Calu3 (cell line): ENCODE measurements at places on chromosomes 1 and 21. TPM values are rescaled to one million over a fixed set of nuclear protein-coding genes. Genes with fewer than 3 reads are reported as not detected.

GRCh38 chr1:31760471-31761470 is 3.4 kb downstream of the ADGRB2 start:
- DNase-seq = peak; percentile 68

CAMK1G gene
- total RNA-seq = not detected in 2 replicates

PRAMEF14 gene
- total RNA-seq = not detected in 2 replicates

LMX1A gene
- not detected in 2 replicates for total RNA-seq

ASCL5 gene
- 0.27 TPM in 1 of 2 replicates, not detected in the other for total RNA-seq

GRCh38 chr1:101410048-101410878 is 173.4 kb downstream of the S1PR1 start:
- DNase-seq = no peak

CFHR4 gene
- not detected in 2 replicates for total RNA-seq

- no peak for DNase-seq
Measured at GRCh38 chr1:59137276-59137615, 159.6 kb upstream of the FGGY start.

DNA sequence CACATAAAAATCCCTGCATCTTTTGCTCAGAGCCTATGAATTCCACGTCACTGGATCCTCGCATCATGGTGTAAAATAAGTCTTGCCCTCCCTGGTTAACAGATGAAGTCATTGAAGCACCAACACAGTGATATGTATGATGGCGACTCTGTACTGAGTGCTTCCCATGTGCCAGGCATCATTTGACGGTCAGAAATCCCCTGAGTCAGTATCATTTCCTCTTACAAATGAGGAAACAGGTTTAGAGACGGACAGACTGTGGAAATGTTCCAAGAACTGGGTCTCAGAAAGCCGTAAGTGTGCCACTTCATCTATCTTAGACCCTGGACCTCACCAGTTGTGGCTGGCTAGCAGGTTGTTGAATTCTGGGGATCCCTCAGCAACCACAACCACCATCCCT is 5.1 kb upstream of the OLFML2B start:
- DNase-seq = no peak

DNA sequence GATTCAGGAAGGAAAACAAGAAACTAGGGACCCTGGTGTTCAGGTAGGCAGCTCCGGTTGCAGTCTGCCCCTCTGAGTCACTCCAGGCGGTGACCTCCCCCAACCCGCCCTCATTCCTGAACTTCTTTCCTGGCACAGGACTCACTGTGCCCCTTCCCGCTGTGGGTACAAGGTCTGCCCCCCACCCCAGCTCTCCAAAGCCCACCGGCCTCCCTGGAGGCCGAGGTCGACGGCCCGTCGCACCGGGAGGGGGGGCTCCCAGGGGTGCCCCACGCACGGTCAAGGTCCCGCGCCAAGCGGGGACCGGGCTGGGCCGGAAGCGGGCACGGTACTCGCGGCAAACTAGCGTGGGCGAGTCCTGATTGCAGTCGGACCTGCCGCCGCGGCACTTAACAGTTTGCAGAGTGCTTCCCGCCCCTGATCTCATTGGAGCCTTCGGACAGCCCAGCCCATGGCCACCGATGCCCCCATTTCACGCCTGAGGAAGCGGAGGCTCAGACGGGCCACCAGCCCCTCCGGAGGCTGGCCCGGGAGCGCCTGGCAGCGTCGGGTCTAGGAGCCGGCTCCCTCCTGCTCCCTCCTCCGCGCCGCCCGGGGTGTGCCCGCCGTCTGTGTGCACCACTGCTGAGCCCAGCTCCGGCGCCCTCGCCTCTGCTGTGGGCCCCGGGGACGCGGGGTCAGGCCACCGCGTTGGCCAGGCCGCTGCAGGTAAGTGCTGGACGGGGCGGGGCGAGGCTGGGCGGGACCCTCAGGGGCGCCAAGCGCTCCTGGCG is at the start of gene GJB3:
Gene GJB3 (plus strand): TSS at position 144 of the 773 bp plus-strand sequence. CDS start 3,549 bp downstream, outside the sequence.
- peak; percentile 74 for DNase-seq

CSF3R gene
- total RNA-seq = not detected in 2 replicates
